ENCODE measurements at places on chromosomes 12 and 14.

DNA sequence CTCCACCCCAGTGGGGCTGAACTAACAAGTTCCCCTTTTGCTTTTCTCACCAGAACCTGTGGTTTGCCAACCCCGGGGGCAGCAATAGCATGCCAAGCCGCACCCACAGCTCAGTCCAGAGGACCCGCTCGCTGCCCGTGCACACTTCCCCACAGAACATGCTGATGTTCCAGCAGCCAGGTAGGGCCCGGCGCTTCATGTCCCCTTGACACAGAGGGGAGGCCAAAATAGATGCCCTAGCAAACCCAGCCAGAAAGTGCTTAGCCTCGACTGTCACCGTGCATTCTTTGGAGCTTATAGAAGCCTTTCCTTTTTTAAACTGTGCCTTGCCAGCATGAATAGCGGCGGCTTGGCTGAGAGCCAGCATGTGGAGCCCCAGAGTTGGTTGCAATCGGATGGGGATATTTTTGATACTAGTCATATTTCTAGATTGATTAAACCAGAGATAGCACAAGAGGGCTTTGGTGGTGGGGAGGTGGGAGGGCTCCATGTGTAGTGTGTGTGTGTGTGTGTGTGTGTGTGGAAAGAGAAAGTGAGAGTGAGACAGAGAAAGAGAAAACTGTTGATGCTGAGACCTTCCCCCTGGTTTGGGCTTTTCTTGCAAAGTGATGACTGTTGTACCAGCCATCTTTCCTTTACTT is 126.1 kb downstream of the GCH1 start:
- peak; percentile 8 for DNase-seq

- no peak for DNase-seq
Observed at GRCh38 chr14:51201890-51202289, 38.2 kb upstream of the TMX1 start.

GRCh38 chr12:85733221-85733840 is 102.9 kb downstream of the RASSF9 start:
- DNase-seq, result no peak

- DNase-seq, result no peak
Observed at GRCh38 chr14:85040046-85040685, 489.8 kb upstream of the FLRT2 start.

DNA sequence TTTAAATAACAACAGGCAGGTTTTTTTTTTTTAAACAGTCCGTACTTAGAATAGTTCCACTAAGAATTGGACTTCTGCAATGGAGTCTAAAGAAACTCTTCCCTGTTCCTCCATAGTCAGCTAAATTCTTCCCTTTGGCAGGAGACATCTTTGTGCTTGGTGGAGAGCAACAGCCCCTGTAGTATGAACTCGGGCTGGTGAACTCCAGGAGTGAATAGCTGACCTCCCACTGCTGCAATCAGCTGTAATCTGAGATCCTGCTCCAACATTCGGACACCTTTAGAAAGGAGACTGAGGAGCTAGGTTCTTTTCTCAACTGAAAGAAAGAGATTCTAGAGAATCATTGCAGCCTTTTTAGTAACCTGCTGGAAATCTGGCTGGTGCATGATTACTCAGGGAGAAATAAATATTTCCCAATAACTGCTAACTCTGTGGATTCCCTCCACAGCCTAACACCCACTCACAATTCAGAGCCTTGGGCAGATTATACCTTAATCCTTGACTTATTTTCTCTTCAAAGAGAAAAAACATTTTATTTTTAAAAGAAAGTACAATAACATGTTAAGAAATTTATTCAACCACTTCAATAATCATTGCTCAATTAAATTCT is 25.6 kb upstream of the DBX2 start:
- no peak for DNase-seq

DNA sequence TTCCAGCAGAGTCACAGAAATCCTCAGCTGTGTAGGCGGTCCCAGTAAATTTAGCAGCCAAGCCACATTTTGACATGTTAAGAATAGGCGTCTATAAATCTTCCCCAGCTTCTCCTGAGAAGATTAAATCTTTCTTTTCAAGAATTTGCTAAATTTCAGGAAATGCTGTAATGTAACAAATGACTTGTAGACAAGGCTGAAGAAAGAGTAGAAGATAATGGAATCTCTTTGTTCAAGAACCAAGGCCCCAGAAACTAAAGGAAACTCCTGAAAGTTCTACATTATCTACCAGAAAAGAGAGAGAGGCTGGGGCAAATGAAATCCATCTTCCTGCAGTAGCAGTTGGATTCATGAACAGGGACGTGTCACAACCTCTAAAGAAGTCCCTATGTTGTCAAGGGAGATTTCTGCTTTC is 760.3 kb downstream of the NOVA1 start:
- DNase-seq, result peak; percentile 74

GRCh38 chr14:78737116-78737515 is 566.9 kb downstream of the NRXN3 start:
- no peak for DNase-seq

GRCh38 chr14:89826596-89826995 is 127.9 kb downstream of the EFCAB11 start:
- no peak for DNase-seq

GRCh38 chr12:131413471-131413870 is 297.4 kb upstream of the SFSWAP start:
- DNase-seq, result no peak

GRCh38 chr14:31590206-31590605 is 29.0 kb downstream of the NUBPL start:
- no peak for DNase-seq

DNA sequence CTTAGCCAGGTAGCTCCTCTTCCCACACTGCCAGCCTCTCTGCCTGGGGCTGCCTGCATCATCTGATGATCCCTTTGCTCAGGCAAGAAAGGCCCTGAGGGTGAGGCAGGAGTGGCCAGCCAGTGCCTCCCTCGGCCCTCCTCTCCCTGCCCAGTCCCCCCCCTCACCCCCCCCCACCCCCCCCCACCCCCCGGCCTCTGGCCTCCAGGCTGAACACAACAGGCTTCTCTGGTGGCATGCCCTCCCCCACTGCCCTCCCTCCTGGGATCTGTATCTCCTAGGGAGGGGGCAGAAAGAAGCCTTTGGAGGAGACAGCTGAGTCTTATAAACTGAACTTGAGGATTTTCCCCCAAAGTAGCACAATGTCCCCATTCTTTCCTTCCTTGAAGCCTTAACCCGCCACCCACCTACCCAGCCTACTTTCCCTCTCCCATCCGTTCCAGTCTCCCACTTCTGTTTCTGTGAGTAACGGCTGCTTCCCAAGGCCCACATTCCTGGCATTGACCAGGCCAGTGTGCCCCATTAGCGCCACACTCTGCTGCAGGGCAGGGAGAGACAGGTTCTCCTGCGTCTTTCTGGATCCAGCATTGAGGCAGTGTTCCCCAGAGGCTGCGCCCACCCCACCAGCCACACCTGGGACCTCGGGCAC is 82.1 kb downstream of the B4GALNT3 start:
- DNase-seq, result no peak

DNA sequence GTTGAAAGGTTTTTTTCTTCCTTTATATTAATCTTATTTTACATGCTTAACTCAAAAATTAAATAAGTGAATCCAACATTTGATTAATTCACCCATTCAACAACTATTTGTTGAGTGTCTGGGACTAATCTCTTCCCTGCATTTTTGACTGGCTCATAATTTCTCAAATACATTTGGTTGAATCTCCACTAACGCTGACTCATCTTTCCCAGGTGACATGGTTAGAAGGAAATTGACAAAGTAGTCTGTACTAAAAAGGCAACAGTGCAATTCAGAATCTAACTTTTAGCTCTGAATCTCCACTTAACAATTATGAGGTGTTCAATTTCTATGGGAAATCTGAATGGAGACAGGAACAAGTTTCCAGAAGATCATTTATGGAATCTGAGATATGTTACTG is 88.9 kb downstream of the LIN7A start:
- DNase-seq, result peak; percentile 65

- peak; percentile 43 for DNase-seq
Observed at GRCh38 chr12:121693155-121693687, 19.3 kb upstream of the TMEM120B start.

DNA sequence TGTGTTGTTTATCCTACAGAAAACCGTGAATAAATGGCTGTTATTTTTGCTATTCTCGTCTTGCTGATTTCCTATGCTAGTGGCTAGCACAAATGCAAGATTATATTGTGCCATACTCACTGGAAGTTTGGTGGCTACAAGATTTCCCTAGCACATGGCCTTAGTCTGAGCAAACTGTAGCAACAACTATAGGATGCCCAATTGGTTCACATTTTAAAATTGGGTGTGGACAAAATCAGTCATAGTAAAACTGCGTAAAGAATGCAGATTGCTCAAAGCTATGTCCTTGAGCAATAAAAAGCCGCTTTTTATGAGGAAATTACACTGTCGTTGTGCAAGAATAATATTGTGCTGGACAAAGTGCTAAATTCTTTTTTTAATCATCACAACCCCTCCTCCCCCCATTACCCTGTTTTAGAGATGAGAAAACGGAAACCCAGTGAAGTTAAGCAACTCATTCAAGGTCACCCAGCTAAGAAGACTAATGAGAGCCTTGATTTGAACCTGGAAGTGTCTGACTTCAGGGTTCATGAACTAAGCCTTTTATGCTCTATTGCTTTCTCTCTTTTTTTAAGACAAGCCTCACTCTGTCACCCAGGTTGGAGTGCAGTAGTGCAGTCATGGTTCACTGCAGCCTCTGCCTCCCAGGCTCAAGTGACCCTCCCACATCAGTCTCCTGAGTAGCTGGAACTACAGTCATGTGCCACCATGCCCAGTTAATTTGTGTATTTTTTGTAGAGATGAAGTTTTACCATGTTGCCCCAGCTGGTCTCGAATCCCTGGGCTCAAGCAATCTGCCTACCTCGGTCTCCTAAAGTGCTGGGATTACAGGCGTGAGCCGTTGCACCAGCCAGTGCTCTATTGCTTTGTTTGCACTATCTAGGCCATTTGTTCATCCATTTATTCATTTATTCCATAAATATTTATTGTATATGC is 73.6 kb downstream of the SRGAP1 start:
- no peak for DNase-seq

DNA sequence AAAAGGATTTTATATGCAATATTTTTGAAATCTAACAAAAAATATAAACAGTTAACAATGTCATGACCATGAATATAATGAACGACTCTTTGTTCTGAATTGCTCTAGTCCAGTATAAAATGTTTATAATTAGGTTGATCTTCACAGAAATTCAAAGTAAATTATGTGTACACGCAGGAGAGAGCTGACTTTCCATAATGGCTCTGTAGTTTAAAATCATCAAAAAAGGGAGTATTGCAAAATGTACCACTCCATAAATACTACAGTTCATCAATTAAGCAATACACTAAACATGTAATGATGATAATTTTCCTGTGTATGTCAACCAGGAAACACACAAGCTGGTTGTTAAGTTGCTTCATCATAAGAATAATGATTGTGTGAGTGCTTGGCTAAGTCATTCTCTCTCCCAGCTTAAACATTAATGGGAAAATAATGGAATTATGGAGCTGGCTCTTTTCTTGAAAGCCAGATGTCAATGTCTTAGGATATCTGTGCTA is 189.5 kb upstream of the PLEKHG7 start:
- DNase-seq, result no peak

DNA sequence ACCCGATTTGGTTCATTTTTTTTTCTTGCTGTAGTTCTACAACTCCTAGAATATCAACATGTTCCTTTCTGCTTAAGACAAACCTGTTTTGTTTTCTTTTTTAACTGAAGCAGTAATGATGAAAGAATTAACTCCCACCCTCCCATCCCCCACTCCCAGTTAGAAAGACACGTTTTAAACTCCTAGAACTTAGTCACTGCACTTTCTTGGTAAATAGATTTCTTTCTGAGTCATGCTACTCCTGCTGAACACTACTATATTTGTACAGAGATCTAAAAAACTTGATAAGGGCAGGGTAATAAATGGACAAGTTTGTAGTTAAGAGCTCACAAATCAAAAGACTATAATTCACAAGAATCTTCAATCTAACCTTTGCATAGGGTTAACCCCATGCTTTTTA is 118.9 kb upstream of the PTPRB start:
- no peak for DNase-seq

GRCh38 chr14:103606963-103607668 is 21.9 kb upstream of the KLC1 start:
- peak; percentile 67 for DNase-seq

- no peak for DNase-seq
Observed at GRCh38 chr12:78802593-78802992, 62.0 kb upstream of the SYT1 start.

- DNase-seq, result no peak
Observed at GRCh38 chr14:103770902-103771301, 55.3 kb downstream of the ZFYVE21 start.

DNA sequence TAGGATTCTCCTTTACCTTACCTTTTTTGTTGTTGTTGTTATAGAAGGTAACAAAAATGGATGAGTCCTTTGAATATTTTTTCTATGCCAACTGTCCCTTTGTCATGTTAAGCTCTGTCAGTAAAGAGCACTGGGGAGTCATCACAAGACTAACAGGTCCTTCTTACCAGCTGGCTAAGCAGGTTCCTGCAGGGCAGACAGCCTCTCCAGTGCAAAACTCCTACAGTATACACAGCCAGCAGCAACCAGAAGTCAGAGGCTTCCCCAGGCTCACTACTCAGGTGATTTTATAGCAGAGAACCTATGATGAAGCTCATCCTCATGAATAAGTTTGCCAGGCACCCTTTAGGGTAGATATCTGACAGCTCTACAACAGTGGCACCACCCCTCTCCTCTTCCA is 271.1 kb downstream of the RERGL start:
- no peak for DNase-seq

DNA sequence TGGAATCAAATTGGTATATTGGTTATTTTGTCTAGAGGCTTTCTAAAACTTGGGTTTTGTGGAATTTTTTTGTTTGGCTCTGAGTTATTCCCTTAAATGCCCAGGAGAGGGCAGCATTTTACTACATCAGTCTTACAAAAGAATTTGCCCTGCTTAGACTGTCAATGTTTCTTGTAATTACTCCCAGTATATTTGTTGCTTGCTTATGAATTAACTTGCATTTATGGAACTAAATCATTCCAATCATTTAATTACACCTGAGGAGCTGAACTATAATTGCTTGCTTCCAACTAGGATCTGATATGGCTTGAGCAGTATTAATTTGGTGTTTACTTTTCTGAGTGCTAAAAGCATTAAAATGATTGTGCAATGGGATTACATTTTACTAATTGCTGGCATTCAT is 48.7 kb downstream of the MIPOL1 start:
- peak; percentile 37 for DNase-seq

GRCh38 chr12:121159467-121160307 is 27.0 kb downstream of the P2RX7 start:
- DNase-seq, result no peak

GRCh38 chr12:109385339-109386058 is 37.8 kb downstream of the MYO1H start:
- DNase-seq, result peak; percentile 76

Data from NCI-H2227 treated with DMSO at 0.1 percent for 48 hours (cell line).